ENCODE measurements at places on chromosomes 11 and 22.

DNA sequence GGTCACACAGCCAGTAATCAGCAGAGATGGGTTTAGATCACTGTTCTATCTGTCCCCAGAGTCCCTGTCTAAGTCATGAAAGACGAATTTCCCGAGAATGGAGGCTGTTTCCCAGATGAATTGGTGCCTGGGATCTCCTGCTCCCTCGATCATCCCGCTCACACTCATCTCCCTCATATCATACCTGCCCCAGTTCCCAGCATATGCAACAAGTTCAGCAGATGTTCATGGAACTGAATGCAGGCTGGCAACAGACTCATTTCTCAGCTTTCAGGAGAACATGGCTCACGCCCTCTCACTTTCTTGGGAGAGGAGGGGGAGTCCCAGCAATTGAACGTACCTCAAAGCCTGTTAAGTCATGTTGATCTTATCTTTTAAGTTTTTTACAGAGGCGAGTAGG is 22.1 kb downstream of the CD6 start:
- H3K36me3 ChIP-seq: peaks cover 7% of the 10 kb centered on the region
- peaks cover 55% of the 10 kb centered on the region for H3K4me1 ChIP-seq
- H3K27me3 ChIP-seq: no peaks in the 10 kb centered on the region
- peak overlapping the region; percentile 100 for H3K27ac ChIP-seq
- DNase-seq: no peak

DNA sequence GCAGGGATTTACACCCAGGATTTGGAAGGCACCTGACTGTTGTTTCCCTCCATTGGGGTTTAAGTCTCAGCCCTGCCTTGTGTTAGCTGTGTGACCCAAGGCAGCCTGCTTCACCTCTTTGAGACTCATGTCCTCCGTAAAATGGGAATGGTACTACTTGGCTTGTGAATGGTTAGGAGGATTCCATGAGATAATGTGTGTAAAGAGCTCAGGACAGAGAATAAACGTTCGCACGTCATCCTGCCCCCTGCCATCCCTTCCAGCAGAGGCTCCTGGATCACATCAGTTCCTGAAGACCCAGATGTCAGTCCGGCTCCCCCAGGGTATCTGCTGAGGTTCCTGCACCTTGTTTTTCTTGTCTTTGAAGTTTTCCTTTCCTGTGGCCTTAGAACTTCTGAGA is 16.8 kb upstream of the ACCSL start:
- H3K27me3 ChIP-seq: peaks cover 60% of the 10 kb centered on the region
- H3K4me3 ChIP-seq: no peak overlapping the region
- no peak overlapping the region for H3K27ac ChIP-seq

DNA sequence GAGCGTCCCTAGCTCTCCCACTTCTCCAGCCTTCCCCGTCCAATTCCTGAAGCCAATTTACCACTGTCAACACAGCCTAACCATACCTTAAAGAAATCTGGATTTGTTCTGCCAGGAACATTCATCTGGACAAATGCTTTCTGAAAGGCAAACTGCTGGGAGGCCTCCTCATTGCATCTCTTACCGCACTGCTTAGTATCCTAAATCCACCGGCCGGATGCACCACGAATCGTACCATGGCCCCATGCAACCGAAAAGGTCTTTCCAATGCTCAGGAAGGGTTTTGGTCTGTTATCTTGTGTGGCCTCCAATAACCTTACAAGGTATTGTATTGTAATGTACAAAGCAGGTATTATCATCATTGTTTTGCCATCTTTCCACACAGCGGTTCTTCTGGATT is 57.6 kb downstream of the MYH9 start:
- H3K4me1 ChIP-seq: peaks cover 74% of the 10 kb centered on the region
- DNase-seq: no peak
- H3K4me3 ChIP-seq: peak overlapping the region; percentile 90
- no peaks in the 10 kb centered on the region for H3K27me3 ChIP-seq
- H3K27ac ChIP-seq: peak overlapping the region; percentile 98
- H3K36me3 ChIP-seq: peaks cover 5% of the 10 kb centered on the region

- H3K36me3 ChIP-seq: peaks cover 20% of the 10 kb centered on the region
- H3K4me1 ChIP-seq: peaks cover 38% of the 10 kb centered on the region
- no peak overlapping the region for H3K4me3 ChIP-seq
These were observed 128.8 kb upstream of the SORL1-AS1 start for GRCh38 chr11:121581607-121582006.

DNA sequence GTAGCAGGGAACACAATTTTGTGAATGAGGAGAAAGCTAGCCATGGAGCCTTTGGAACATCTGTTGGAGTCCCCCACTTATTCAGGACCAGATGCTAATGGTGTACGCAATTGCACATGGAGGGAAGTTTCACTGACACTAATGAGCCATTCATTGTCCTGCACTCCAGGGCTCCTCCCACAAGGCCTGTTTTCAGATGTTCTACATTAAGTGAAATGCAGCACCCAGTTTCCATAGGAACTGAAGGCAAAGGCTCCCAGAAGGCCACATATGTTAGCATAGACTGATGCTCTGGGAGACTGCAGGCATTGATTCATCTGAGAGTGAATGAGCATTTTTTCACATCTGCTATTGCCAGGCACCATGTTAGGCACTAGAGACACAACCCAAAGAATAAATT is 399.5 kb downstream of the ETS1 start:
- H3K4me1 ChIP-seq: peaks cover 2% of the 10 kb centered on the region
- H3K4me3 ChIP-seq: no peak overlapping the region
- no peak overlapping the region for H3K27ac ChIP-seq
- peaks cover 2% of the 10 kb centered on the region for H3K36me3 ChIP-seq
- no peaks in the 10 kb centered on the region for H3K27me3 ChIP-seq
- DNase-seq: no peak

DNA sequence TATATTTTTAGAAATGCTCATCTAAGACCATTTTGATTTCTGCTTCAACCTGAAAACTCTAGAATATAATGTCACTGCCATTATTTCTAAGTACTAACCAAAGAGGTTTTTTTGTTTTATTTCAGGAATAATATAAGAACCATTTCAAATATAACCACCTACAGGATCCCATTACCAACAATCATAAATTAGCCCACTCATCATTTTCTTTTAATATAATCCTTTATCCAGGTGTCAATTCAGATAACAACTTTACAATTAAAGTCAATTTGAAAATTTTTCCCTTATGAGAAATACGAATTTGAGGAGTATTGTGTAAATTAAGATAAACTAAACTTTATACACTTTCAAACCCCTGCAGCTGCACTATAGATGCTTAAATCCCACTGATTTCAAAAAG is 1043.0 kb upstream of the CNTN5 start:
- H3K4me3 ChIP-seq: no peak overlapping the region
- no peaks in the 10 kb centered on the region for H3K36me3 ChIP-seq
- no peaks in the 10 kb centered on the region for H3K27me3 ChIP-seq

GRCh38 chr22:27406389-27406861 is 395.1 kb downstream of the MN1 start:
- no peaks in the 10 kb centered on the region for H3K4me1 ChIP-seq
- H3K36me3 ChIP-seq: no peaks in the 10 kb centered on the region
- H3K27me3 ChIP-seq: no peaks in the 10 kb centered on the region
- H3K4me3 ChIP-seq: no peak overlapping the region
- no peak for DNase-seq
